ENCODE measurements at places on chromosomes 5 and 9.

DNA sequence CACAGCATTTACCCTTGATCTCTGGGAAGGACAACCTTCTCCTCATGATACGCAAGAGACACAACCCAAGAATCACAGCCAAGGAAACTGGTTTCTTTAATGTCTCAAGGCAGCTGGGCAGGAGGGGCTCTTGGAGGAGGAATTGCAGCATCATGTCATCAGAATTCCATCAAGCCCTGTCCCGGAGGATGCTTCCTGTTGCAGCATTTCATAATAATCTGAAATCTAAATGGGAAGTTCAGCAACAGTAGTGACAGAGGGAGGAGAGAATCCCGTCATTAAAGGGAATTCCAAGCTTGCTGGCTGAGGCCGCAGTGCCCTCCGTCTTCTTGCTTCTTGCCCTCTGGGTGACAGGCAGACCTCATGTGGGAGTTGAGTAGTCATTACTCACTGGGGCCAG lies 192.7 kb downstream of the TENT4A start:
- DNase-seq: no peak

DNA sequence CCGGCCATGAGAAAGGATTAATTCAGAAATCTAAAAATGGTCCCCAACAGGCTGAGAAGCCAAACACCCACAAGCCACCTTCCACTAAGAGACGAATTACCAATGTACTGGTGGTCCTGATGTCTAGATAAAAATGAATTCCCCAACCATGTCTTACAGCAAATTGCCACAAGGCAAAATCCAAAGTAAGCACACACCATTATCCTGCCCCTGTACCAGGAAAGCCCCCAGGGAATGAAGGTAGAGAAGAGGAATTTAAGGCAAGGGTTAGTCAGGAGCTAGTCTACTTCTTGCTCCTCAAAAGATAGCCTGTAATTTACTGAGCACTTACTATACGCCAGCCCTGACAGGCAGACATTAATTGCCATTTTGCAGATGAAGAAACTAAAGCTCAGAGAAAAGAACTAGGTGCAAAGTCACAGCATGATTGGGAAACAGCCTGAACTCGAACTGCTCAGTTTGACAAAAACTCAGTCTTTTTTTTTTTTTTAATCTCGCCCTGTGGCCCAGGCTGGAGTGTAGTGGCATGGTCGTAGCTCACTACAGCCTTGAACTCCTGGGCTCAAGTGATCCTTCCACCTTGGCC lies 64.3 kb downstream of the RAPGEF1 start:
- no peak for DNase-seq

DNA sequence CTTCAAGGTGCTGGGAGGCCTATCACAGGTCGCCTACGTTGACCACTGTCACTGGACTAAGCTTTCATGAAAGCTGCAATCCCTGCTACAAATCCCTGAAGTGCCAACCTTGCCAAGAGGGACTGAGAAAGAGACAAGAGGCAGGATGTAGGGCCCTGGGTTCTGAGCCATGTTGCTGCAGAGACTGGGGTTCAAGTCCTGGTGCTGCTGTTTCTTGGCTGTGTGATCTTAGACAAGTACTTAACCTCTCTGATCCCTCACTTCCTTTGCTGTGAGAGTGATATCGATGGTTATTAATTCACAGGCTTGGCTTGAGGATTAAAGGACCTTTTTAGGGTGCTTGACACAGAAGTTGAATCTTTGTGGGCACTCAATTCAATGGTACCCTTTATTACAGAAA lies 15.5 kb downstream of the CSF1R start:
- no peak for DNase-seq

- peak; percentile 34 for DNase-seq
Observed at GRCh38 chr5:150544611-150545219, 36.8 kb downstream of the NDST1 start.

GRCh38 chr9:72193478-72193881 lies 44.2 kb downstream of the GDA start:
- DNase-seq: no peak

DNA sequence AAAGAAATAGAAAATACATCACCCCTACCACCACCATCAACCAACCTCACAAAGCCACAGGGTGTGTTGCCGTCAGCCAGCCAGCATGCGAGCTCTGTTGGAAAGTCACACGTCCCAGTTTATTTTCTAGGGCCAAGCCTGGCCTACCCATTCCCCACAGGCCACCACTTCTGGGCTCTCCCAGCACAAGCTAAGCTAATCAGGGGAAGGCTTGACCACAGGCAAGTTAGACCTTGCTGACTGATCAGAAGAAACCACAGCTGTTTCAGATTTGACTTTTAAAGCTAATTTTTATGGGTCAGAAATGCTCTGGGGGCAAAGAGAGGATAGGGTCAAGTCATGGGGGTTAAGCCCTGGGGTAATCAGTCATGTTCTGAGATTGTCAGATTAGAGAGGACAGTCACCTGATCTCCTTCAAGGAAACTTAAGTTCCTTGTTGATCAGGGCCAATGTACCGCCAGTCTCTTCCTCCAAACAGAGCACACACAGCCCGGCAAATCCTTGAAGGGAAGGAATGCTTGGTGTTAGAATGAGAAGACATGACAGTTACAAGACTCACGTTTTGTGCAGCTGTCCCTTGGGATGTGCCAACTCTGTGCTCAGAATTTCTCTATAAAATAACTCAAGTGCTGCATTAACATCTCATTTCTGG lies 7.6 kb downstream of the SHB start:
- no peak for DNase-seq
